ENCODE measurements at places on chromosomes 6 and 20.

- H3K4me3 ChIP-seq, result peak overlapping the region; percentile 1
- no peaks in the 10 kb centered on the region for H3K27me3 ChIP-seq
- peak overlapping the region; percentile 22 for H3K27ac ChIP-seq
- no peak for DNase-seq
These were observed 3.3 kb downstream of the PSMB9 start for GRCh38 chr6:32857156-32857891.

- no peak for DNase-seq
- no peak overlapping the region for H3K4me3 ChIP-seq
- H3K4me1 ChIP-seq, result no peaks in the 10 kb centered on the region
- H3K27ac ChIP-seq, result no peak overlapping the region
- no peaks in the 10 kb centered on the region for H3K27me3 ChIP-seq
- H3K36me3 ChIP-seq, result no peaks in the 10 kb centered on the region
These were observed 203.0 kb downstream of the EPM2A start for GRCh38 chr6:145532361-145532760.

- no peaks in the 10 kb centered on the region for H3K4me1 ChIP-seq
- H3K4me3 ChIP-seq, result no peak overlapping the region
- DNase-seq, result no peak
- H3K36me3 ChIP-seq, result no peaks in the 10 kb centered on the region
- peaks cover 24% of the 10 kb centered on the region for H3K27me3 ChIP-seq
- H3K27ac ChIP-seq, result no peak overlapping the region
These were observed 77.2 kb downstream of the DNAH8 start for GRCh38 chr6:38792356-38792755.

- H3K4me3 ChIP-seq, result no peak overlapping the region
- H3K27me3 ChIP-seq, result no peaks in the 10 kb centered on the region
These were observed 174.8 kb downstream of the IBTK start for GRCh38 chr6:82072751-82073150.

GRCh38 chr6:142854589-142855488 is 90.1 kb downstream of the HIVEP2 start:
- no peak for DNase-seq
- peak overlapping the region; percentile 98 for H3K27ac ChIP-seq
- peaks cover 95% of the 10 kb centered on the region for H3K4me1 ChIP-seq
- H3K27me3 ChIP-seq, result no peaks in the 10 kb centered on the region
- peaks cover 25% of the 10 kb centered on the region for H3K36me3 ChIP-seq

GRCh38 chr6:157089851-157090250 is 233.5 kb downstream of the TMEM242 start:
- H3K27ac ChIP-seq, result no peak overlapping the region
- no peaks in the 10 kb centered on the region for H3K27me3 ChIP-seq
- no peak overlapping the region for H3K4me3 ChIP-seq
- no peak for DNase-seq

GRCh38 chr20:38205001-38205400 is 39.9 kb upstream of the TGM2 start:
- H3K4me3 ChIP-seq, result no peak overlapping the region
- H3K27ac ChIP-seq, result no peak overlapping the region
- H3K36me3 ChIP-seq, result no peaks in the 10 kb centered on the region
- no peak for DNase-seq
- H3K27me3 ChIP-seq, result peaks cover 6% of the 10 kb centered on the region
- H3K4me1 ChIP-seq, result no peaks in the 10 kb centered on the region

DNA sequence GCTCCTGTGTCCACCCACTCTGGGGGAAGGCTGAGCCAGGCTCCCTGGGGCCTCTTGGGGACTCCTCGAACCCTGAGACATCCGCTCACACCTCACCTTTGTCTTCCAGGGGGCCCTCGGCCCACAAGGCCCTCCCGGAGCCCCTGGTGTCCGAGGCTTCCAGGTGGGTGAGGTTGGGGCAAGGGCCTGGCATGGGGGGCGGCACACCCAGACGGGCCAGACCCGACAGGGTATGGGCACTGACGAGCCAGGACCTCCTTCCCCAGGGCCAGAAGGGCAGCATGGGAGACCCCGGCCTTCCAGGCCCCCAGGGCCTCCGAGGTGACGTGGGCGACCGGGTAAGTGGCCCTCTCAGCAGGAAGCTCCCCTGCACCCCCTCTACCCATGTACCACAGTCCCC is 13.4 kb downstream of the COL9A3 start:
- no peak overlapping the region for H3K27ac ChIP-seq
- H3K4me1 ChIP-seq, result no peaks in the 10 kb centered on the region
- no peak overlapping the region for H3K4me3 ChIP-seq
- H3K27me3 ChIP-seq, result peaks cover 8% of the 10 kb centered on the region

GRCh38 chr6:49551866-49552129 is 1.3 kb downstream of the C6orf141 start:
- H3K4me1 ChIP-seq, result peaks cover 21% of the 10 kb centered on the region
- H3K4me3 ChIP-seq, result peak overlapping the region; percentile 68
- H3K27ac ChIP-seq, result no peak overlapping the region
- H3K36me3 ChIP-seq, result no peaks in the 10 kb centered on the region
- H3K27me3 ChIP-seq, result peaks cover 34% of the 10 kb centered on the region
- no peak for DNase-seq

GRCh38 chr6:109454496-109455436 is 806 bp downstream of the MICAL1 start:
- H3K27ac ChIP-seq, result peak overlapping the region; percentile 97
- peaks cover 37% of the 10 kb centered on the region for H3K36me3 ChIP-seq
- no peaks in the 10 kb centered on the region for H3K27me3 ChIP-seq
- peak; percentile 80 for DNase-seq
- H3K4me3 ChIP-seq, result peak overlapping the region; percentile 99

DNA sequence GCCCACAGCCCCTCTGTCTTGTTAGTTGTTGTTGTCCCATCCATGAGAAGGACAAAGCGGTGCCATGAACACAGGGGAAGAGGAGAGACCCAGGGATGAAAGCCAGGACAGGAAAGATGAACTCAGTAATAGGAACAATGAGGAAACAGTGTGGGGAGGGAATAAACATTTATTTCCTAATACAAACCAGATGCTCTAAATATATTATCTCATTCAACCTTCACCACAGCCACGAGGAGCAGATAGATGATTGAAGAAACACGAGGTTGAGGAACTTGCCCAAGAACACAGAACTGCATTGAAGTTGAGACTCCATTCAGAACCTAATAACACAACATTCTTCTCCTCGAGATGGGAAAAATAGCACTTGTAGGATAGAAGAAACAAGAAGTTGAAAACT is 53.0 kb upstream of the AIG1 start:
- no peak for DNase-seq
- no peak overlapping the region for H3K27ac ChIP-seq
- no peaks in the 10 kb centered on the region for H3K4me1 ChIP-seq
- H3K27me3 ChIP-seq, result no peaks in the 10 kb centered on the region
- H3K4me3 ChIP-seq, result no peak overlapping the region

DNA sequence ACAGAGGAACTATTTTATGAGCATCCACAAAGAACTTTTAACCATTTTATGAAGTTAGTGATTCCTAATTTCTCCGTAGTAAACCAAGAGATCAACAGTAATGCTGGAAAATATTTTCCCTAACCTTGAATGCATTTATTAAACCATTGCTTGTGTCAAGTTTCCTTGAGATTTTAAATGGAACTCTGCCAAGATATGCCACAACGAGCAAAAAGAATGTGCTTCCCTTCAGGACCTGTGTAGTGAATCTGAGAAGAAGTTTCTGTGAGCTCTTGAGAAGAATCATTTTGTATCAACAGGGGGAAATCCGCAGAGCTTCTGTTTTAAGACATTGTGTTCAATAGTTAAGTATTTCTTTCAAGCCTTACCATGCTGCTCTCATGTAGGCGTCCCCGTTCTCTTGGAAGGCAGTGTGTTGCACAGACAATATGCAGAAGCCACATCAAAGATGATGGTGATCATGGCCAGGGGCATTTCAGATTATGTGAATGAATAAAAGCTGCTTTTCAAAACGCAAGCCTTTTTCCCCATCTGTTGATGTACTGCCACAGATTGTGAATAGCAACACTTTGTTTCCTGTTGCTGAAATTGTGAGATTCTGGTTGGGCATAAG is 439.8 kb downstream of the BMP2 start:
- no peak for DNase-seq
- H3K4me1 ChIP-seq, result no peaks in the 10 kb centered on the region
- no peak overlapping the region for H3K27ac ChIP-seq
- H3K27me3 ChIP-seq, result no peaks in the 10 kb centered on the region
- H3K36me3 ChIP-seq, result no peaks in the 10 kb centered on the region

DNA sequence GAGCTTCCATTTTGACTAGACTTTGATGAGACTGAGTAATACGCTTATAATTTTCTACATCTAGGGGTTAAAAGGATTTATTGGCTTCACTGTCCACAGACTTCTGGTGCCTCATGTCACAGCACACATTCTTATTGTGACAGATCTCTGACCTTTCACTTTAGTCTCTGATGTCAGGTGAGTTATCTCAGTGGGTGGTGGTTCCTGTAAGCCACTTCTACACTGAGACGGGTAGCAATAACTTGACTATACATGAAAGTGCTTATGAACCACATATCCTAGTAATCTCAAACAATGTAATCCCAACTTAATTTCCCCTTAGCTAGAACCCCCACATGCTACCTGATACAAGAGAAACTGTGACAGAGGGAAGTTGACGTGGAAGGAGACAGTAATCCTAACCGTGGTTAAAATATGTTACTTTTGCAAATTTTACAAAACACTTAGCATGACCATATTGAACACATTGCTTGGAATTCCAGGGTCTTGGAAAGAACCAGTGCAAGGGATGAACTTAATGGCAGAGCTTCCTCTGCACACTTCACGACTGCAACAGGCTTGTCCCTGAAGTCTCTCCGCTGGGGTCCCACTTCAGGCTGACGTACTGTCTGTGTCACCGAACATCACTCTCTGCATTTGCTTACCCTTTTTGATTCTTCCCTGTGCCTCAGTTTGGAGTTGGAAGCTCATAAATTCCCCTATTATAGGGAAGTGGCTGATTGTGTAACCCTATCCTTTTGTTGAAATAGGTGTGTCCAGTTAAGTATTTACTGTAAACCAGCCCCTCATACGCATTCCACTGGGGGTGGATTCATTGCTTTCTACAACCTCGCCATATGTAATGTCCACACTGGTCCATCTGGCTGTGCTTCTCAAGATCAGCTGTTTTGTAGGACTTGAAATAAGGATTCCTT is 6.4 kb upstream of the TRIM40 start:
- H3K36me3 ChIP-seq, result no peaks in the 10 kb centered on the region
- H3K27me3 ChIP-seq, result peaks cover 79% of the 10 kb centered on the region
- DNase-seq, result no peak
- no peak overlapping the region for H3K4me3 ChIP-seq
- H3K27ac ChIP-seq, result no peak overlapping the region

DNA sequence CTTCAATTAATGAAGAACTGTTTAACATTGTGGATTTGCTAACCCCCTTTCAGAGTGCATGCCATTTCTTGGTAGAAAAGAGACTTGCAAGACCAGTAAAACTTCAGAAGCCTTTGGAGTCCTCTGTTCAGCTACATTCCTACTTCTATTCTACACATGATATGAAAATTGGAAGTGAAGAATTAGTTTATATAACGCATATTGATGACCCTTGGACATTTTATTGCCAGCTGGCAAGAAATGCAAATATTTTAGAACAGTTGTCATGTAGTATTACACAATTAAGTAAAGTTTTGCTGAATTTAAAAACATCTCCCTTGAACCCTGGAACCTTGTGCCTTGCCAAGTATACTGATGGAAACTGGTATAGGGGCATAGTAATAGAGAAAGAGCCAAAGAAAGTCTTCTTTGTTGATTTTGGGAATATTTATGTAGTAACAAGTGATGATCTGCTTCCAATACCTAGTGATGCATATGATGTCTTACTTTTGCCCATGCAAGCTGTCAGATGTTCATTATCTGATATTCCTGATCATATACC is 3.3 kb downstream of the TDRD6 start:
- no peaks in the 10 kb centered on the region for H3K27me3 ChIP-seq
- H3K27ac ChIP-seq, result no peak overlapping the region
- no peaks in the 10 kb centered on the region for H3K4me1 ChIP-seq
- H3K36me3 ChIP-seq, result no peaks in the 10 kb centered on the region

DNA sequence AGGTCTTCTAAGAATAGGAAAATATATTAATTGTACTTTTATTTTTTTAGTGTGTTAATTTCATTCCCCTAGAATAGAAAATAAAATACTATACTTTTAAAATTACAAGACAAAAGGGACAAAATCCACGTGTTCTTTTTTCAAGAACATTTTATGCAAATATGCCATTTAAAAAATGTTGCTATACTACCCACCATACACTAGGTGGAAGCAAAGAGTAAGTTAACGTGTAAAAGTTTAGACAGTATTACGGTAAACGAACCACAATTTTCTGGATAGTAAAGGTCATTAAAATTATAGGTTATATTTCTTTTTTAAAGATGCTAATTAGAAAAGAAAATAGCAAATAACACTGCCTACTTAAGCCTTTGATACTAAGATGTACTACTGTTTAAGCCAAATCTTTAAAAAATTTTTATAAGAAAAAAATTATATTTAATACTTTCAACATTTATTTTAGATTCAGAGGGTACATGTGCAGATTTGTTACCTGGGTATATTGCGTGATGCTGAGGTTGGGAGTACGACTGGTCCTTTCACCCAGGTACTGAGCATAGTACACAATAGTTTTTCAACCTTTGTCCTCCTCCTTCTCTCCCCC is 287.6 kb downstream of the PHF3 start:
- H3K36me3 ChIP-seq, result no peaks in the 10 kb centered on the region
- no peak for DNase-seq
- H3K27ac ChIP-seq, result no peak overlapping the region
- H3K27me3 ChIP-seq, result no peaks in the 10 kb centered on the region

GRCh38 chr6:109348226-109348625 is 34.0 kb downstream of the CD164 start:
- H3K36me3 ChIP-seq, result peaks cover 17% of the 10 kb centered on the region
- H3K27ac ChIP-seq, result no peak overlapping the region
- H3K4me1 ChIP-seq, result peaks cover 17% of the 10 kb centered on the region
- H3K27me3 ChIP-seq, result no peaks in the 10 kb centered on the region

DNA sequence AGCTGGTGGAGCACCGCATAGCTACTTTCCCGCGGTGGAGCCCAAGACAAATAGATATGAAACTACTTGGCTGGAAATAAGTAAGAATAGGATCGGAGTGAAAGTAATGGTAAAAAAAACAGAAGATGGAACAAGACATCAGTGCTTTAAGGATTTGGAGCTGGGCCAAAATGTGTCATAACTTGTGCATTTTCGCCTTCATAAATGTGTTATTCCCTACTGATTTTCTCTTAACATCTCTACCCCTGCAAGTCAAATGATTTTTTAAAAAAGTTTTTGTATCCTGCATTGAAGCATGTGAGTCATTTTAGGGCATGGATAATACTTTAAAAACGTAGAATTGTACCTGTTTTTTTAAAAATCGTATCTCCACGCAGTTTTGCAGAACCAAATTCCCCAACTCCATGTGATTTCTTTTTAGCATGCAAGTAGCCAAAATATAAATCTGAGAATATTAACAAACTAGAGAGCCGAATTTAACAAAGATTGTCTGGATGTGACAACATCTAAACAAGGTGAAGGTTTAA is 882 bp upstream of the FAM184A start:
- H3K27ac ChIP-seq, result peak overlapping the region; percentile 46
- peak overlapping the region; percentile 76 for H3K4me3 ChIP-seq
- peaks cover 4% of the 10 kb centered on the region for H3K36me3 ChIP-seq
- DNase-seq, result no peak

Data from activated naive CD4-positive, alpha-beta T cell treated with anti-CD3 and anti-CD28 coated beads, Interleukin-2, amount 10 ng/mL, durations not matched to agents 7 days and 5 days (primary cell).